ENCODE measurements at places on chromosomes 2 and 18.

DNA sequence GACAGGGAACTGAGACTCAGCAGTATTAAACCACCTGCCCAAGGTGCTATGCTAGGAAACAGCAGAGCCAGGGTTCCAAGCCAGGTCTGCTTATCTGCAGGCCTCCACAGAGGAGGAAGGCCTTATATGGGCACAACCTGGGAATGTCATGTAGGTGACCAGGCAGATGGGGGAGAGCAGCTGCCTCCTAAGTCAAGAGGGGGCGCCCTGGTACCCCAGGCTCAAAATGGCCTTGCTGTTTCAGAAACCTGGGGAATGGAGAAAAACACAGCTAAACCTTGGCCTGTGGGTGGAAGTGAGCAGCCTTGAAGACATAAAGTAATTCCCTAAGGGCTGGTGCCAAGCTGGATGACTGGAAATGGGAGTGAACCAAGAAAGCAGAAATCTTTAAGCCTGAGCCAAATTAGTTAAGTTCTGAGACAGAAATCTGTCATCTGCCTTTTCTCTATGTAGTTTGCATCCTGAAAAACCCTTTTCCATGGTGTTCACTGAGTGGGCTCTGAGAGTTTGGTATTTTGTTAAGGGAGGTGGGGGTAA, 79.1 kb downstream of the MAPK4 start:
- DNase-seq = no peak

- DNase-seq = no peak
Measured at GRCh38 chr2:240780023-240780700, 39.9 kb downstream of the KIF1A start.

GRCh38 chr2:105324732-105325131, 4.8 kb downstream of the TGFBRAP1 start:
- DNase-seq = peak; percentile 35

GRCh38 chr2:219495531-219496122, 3.1 kb upstream of the GMPPA start:
- DNase-seq = no peak

DNA sequence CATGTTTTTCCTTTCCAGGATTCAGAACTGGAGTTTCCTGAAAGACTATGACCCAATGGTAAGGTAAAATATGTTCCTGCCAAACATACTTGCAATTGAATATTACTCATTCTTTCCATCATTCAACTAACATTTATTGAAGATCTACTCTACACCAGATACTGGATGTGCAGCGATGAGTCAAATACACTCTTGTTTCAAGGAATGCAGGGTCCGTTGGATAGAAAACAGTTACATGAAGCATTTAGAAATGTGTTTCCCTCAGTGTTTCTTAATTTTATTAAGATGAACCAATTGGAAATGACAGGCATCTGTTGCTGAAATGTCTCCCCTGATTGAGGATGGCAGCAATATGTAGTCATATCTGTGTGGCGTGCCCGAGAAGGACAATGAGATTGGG, 14.8 kb upstream of the SLC66A3 start:
- DNase-seq = no peak

- no peak for DNase-seq
Measured at GRCh38 chr2:181430406-181431118, 26.6 kb upstream of the ITGA4 start.

DNA sequence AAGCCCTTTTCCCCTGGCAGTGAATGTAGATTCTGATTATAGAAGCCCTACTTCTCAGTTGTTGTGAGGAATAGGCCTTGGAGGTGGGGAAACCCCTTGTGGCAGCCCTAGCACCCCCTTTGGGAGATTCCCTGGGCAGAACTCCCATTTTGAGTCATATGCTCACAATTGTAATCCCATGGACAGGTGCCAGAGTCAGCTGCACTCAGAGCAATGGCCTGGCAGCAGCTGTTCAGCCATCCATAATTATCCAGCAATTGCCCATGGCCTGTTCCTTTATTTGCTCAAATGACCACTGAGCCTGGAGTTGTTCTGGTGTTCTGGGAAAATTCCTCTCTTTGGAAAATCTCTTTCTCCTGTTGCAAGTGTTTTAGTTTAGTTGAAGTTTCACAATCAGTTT, 71.7 kb downstream of the PTRHD1 start:
- DNase-seq = peak; percentile 15

GRCh38 chr2:48715042-48715899, 40.3 kb downstream of the LHCGR start:
- peak; percentile 6 for DNase-seq

- no peak for DNase-seq
Measured at GRCh38 chr2:235577404-235578330, 83.8 kb downstream of the AGAP1 start.

DNA sequence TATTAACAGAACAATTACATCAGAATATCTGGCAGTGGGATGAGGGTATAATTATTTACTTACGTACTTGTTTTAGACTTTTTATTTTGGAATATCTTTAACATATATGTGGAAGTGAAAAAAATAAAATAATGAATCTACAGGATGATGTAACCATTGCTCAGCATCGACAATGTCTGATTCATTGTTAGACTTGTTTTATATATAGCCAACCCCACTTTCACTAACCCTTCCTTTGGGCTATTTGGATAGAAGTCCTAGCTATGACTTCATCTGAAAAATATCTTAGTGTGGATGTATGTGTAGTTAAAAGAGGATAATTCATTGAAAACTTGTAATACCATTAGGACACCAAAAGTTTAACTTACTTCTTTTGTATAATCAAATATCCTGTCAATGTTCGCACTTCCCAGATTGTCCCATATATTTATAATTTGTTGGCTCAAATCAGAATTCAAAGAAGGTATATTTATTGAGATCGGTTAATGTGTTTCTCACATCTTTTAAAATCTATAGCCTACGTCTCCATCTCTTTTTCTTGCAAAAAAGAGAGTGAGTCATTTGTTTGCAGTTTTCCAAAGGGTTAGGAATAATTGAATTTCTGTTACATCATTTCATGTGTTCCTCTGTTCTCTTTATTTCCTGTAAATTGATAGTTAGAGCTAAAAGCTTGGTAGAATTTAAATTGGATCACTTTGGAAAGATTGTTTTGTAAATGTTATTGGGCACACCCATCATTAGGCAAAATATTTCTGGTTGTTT, 506.1 kb upstream of the FAM98A start:
- no peak for DNase-seq

DNA sequence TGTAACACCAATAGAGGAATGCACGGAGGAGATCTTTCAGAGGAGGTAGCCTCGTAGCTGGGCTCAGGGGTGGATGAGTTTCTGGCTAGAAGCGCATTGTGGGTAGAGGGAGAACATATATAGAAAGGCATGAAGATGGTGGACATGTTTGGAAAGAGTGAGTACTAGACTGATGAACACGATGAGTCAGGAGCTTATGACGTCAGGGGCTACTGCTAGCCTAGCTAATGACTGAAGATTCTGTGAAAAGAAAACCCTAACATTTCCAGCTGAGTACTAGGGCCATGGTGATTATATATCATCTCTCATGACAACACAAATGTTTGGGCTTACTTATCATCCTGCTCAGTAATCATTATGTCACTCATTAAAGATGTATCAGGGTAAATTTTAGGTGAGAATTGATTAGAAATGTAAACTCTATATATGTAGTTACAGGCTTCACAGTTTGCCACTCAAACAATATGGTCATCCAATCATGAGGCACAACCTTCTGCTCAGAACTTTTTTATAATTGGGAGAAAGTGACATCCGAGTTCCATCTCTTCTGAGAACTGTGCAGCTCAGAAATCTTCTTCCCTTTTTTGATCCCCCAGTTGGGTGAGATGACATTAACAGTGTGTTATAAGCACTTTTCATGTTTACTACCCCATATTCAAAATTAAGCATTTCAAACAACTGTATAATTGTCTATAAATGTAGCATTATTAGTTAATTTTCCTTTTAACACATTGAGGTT, 22.2 kb upstream of the IL1RN start:
- no peak for DNase-seq

DNA sequence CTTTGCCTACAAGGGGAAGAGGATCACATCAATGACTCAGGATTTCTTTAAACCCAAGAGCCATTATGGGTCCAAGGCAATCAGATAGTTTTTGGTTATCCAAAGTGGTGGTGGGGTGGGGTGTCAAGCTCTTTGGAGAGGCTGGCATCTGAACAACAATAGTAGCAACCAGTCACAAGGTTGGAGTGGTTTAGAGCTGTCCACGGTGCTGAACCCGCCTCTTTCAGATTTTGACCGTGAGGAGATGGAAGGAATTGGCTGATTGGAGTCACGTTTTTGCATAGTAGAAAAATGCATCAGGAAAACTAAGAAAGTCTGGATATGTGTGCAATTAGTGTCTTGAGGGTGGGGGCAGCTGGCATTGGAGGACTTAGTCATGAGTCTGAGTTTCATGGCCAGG, 159.9 kb downstream of the LOXHD1 start:
- no peak for DNase-seq

DNA sequence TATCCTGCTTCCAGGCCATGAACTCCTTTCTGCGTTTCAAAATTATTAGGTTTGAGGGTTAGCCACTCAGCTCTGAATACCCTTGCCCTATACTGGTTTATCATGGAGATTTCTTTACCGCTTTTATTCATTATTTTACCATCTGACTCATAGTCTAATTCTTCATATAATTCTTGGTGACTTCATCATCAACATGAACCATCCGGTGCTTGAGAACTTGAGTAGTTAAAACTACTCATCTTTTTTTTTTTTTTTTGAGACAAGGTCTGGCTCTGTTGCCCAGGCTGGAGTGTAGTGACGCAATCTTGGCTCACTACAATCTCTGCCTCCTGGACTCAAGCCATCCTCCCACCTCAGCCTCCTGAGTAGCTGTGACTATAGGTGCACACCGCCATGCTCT, 94.2 kb upstream of the LHCGR start:
- no peak for DNase-seq
